ENCODE measurements at places on chromosomes 13 and 19.

DNA sequence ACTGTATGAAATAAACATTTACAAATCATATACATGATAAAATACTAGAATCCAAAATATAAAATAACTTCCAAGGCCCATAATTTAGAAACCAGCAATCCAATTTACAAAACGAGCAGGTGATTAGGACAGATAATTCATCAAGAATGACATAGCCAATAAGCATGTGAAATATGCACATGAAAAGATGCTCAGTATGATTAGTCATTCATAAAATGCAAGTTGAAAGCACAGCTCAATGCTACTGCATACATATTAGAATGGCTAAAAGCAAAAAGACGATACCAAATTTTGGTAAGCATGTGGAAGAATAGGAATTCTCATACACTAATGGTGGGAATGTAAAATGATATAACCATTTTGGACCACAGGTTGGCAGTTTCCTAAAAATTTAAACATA, 837.2 kb upstream of the MIR17HG start:
- DNase-seq, result no peak

DNA sequence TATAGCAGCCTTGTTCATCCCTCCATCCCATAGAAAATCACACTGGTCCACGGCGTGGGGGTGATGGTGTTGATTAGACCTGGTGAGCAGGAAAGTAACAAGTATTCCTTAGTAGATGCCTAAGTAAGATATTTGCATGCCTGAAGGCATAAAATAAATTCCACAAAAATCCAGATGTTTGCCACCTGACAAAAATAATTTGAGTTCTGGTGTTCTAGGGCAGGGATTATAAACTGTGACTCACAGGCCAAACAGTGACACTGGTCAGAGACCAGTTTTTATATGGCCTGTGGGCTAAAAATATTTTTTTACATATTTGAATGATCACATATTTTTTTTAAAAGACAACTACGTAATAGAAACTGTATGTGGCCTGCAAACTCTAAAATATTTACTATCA, 310.7 kb downstream of the RFC3 start:
- DNase-seq, result no peak

DNA sequence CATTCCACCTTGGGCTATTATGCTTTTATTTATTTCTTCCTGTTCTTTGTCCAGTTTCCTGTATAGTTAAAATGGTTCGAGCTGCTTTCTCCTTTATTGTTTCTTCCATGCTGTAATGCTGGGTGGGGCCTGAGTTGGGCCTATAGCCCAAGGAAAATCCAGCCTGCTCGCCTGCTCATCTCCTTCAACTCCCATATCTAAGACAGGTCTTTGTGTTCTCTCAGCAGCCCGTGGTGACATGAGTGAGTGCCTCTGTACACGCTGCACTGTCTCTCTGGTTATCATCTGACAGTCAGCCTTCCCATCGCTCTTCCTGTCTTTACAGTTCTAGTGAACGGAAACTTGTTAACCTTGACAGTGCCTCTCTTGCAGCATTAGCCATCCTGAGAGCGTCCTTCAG, 221.9 kb upstream of the SLC10A2 start:
- no peak for DNase-seq

DNA sequence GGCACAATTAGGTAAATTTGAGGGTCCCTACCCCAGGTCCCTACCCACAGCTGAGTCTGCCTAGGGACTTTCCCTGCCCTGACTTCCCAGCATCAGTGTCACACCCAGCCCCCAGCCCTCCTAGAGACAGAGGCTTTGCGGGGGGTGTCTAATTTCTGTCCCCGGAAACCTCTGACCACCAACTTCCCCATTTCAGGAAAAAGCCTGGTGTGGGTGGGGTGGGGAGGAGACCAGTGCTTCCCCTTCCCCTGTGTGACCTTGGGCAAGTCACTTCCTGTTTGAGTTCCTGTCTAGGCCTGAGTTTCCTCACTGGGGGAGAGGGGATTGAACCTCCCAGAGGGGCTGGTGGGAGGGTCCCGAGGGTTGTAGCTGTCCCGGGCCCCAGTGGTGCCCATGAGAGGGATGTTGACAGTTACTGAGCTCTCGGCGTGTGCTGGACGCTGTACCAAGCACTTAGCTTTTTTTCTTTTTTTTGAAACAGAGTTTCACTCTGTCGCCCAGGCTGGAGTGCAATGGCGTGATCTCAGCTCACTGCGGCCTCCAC, 7.9 kb downstream of the VASP start:
- DNase-seq, result peak; percentile 59

DNA sequence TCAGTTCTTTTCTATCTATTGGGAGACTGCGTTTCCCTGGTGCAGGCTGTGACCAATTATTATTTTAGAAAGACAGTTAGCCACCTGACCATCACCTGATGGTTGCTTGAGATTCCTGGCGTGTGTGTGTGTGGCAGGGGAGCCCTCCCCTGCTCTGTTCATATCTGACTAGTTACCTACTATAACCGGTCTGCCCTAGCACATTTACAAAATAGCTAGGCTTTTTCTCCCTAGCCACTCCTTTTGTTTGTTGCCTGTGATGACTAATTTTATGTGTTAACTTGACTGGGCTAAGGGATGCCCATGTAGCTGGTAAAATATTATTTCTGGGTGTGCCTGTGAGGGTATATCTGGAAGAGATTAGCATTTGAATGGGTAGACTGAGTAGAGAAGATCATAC, 76.9 kb downstream of the OLFM4 start:
- DNase-seq, result no peak

DNA sequence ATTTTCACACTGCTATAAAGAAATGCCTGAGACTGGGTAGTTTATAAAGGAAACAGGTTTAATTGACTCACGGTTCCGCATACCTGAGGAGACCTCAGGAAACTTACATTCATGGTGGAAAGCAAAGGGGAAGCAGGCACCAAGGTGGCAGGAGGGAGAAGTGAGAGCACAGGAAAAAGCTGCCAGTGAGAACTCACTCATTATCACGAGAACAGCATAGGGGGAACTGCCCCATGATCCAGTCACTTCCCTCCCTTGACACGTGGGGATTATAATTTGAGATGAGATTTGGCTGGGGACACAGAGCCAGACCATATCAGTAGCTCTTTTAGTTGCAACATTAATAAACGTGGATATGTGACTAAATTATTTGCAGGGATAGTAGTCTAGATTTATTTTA, 4.3 kb upstream of the KCTD4 start:
- no peak for DNase-seq

GRCh38 chr13:113775451-113776145, 16.6 kb downstream of the TMEM255B start:
- DNase-seq, result no peak

- DNase-seq, result no peak
Observed at GRCh38 chr19:16067205-16067938, 8.9 kb upstream of the TPM4 start.

GRCh38 chr13:40961214-40961613, 57.9 kb downstream of the ELF1 start:
- no peak for DNase-seq

DNA sequence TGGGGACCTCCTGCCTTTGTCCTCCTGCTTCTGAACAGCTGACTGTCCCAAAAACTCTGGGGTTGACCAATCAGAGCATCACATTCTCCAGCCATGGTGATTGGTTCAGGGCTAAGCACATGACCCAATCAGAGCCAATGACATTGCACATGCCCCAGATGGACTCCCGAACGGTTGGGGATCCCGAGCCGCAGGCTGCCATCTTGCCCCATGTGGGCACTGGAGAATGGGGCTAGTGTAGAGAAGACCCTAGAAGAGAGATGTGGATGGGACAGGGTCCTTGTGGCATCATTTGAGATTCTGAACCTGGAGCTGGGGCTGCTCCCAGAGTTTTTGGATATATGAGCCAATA, 31.3 kb upstream of the PEPD start:
- DNase-seq, result no peak

DNA sequence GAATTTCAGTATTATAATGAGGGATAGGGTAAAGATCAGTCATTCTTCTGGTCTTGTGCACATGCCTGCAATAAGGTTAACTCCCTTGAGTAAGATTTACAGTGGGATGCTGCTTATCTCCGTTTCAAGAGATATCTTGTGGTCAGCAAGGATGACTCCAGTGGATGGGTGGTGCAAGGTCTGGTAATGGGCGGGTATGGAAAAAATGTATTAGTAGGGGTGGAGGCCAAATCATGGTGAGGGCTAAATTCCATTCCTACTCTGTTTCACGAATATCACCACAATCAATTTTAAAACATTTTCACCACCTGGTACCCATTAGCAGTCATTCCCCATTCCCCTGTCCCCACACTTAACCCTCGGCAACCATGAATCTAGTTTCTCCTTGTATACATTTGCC, 40.6 kb downstream of the CCDC122 start:
- no peak for DNase-seq

DNA sequence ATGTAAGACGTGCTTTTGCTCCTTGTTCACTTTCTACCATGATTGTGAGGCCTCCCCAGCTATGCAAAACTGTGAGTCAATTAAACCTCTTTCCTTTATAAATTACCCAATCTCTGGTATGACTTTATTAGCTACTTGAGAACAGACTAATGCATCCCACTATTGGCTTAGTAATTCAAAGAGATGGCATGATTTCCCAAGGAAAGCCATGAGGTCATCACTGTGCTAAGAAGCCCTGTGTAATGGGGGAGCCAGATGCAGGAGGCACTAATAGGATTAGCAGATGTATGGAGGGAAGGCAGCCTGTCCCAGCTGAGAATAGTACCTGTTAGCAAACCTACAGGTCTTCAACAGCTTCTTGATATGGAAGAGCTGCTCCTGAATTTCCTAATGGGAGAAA, 38.1 kb downstream of the RUBCNL start:
- DNase-seq, result no peak

GRCh38 chr13:29165216-29165615, 345.1 kb downstream of the MTUS2 start:
- no peak for DNase-seq

DNA sequence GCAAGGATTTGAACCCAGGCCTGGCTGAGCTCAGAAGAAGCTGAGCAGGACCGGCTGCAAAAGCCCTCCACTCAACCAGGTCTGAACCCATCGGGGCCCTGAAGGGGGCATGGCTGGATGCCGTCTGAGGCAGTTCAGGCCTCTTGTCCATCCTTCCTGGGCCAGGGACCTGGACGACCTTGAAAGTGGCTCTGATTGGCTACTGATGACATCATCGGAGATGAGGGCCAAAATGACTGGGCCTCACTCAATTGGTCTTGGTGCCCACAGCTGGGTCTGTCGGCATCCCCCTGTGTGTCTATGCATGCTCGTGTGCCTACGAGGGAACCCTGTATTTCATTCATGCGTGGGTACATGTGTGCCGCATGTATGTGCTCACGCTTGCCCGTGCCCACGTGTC, 71.8 kb downstream of the PTPRS start:
- no peak for DNase-seq

GRCh38 chr19:8456064-8456463, 11.3 kb downstream of the HNRNPM start:
- DNase-seq, result no peak

GRCh38 chr19:11073568-11073967, 15.7 kb upstream of the LDLR start:
- DNase-seq, result no peak

GRCh38 chr19:10747674-10748073, 29.8 kb downstream of the DNM2 start:
- DNase-seq, result no peak

GRCh38 chr13:91313103-91313502, 34.4 kb upstream of the MIR17HG start:
- DNase-seq, result no peak

DNA sequence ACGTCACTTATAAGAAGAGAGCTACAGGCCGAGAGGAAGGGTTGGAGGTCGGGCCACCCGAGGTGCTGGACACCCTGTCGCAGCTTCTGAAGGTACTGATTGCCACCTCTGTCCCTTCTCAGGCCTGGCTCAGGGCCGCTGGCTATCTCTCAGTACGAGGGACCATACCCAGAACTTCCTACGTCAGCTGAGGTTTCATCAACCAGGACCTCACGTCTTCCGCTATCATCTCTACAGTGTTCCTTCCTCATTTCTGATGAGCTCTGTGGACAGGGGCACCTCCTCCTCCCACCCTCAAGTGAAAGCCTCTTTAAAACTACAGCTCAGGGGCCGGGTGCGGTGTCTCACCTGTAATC, 58.2 kb upstream of the USE1 start:
- no peak for DNase-seq

DNA sequence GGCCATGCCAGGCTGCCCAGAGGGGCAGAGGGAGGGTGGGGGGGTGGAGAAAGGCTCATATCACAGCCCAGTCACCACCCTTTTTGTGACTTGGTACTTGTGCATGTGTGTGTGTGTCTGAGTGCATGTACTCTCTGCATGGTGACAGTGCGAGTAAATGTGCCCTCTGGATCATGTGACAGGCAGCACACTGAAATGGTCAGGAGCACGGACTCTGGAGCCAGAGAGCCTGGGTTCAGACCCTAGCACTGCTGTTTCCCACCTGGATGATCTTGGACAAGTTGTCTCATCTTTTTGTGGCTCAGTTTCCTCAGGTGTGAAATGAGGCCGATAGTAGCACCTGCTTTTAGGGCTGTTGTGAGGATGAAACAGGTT, 2.0 kb downstream of the CIC start:
- DNase-seq, result no peak

- DNase-seq, result no peak
Observed at GRCh38 chr13:111922086-111922485, 144.9 kb upstream of the SOX1 start.

Data from stimulated activated CD8-positive, alpha-beta memory T cell treated with anti-CD3 and anti-CD28 coated beads, Interleukin-4, amount 100 ng/mL, for 48 hours (primary cell).